Frontal cortex (tissue), 4 donors: ENCODE measurements at places on chromosomes 1 and 21. TPM values are rescaled to one million over a fixed set of nuclear protein-coding genes. Genes with fewer than 3 reads are reported as not detected.

DNA sequence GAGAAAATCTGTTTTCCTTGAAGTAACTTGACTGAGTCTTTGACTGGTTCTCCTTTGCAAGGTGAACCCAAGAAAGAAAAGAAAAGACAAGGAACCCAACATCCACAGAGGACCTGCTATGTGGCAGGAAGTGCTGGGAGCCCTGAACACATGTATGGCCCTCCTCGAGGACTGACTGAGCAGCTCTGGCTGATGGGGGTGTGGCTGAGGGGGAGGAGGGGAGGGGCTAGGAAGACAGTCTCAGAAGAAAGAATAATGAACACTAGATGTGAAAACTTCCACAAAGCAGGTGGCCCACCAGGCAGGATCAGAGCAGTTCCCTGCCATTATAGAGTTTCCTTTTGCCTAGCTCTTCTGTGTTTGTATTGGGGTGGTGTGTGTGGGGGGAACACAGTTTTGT, 26.1 kb downstream of the NENF start:
- no peak for DNase-seq

DNA sequence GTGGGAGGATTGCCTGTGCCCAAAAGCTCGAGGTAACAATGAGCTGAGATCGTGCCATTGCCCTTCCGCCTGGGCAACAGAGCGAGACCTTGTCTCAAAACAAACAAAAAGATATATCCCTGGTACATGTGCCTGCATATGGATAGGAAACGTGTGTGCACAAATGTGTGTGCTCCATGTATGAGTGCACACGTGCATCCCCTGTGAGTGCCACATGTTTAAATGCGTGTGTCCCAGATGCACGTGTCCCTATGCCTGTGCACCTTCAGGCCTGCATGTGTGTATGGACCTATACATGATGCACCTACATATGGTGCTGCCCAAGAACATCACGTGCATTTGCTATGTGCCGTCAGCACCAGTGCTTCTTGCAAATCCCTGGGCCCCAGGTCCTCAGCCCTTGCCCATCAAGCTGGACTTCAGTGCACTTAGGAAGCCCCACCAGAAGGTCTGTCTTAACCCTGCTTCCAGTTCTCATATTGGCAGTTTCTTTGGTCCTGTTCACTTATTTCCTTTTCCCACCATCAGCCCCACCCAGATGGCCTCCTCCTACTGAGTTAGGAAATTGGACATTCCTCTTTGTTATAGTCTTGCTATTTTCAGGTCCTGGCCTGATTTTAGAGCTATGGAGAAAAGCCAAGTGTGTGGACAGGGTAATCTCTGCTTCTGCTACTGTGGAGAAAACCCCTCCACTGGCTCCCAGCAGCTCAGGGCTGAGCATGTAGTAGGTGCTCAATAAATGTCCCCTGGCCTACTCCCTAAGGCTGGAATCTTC, 15.4 kb downstream of the TIE1 start:
- no peak for DNase-seq

DNA sequence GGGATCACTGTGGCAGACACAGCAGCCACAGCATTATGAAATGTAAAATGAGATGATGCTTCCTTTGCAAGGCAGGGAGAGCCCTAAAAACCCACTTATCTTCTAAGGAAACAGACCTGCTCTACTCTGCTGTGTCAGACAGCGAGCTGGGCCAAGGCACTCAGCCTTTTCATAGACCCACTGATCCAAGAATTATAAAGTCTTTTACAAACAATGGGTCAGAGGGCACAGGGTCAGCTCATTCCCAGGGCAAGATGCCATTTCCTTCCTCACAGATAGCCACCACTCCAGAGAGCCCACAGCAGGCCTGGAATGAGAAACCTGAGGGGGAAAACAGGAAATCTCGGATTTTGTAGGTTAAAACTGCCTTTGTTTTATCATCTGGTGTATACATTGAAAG, 42.9 kb downstream of the CASQ2 start:
- DNase-seq = no peak

- no peak for DNase-seq
Observed at GRCh38 chr1:243455760-243456651, 200.2 kb downstream of the SDCCAG8 start.

DNA sequence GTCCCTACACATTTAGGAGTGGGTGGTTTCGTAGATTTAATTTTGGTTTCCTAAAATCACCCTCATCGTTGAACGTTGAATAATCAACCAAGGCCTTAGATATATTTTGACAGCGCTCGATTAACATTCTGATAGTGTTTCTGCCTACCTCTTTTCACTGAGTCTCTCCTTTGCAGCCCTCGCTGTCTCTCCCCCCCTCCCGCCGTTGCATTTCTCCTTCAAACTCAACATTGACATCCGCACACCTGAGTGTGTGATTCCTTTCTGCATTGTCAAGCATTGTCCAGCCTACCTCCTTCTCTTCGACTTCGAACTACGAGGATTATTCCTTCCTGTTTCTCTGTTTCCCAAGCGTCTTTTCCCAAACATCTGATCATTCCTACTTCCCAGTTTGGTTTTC, 1.8 kb upstream of the ADAMTS1 start:
- no peak for DNase-seq

GRCh38 chr1:47972864-47973432, 24.2 kb downstream of the TRABD2B start:
- DNase-seq = no peak

- no peak for DNase-seq
Observed at GRCh38 chr1:64839732-64840405, 95.0 kb downstream of the RAVER2 start.

GRCh38 chr1:11397151-11397901, 81.6 kb upstream of the DISP3 start:
- no peak for DNase-seq

GRCh38 chr21:38987633-38988508, 182.1 kb downstream of the ETS2 start:
- no peak for DNase-seq

GRCh38 chr1:101460739-101461138, 223.9 kb downstream of the S1PR1 start:
- DNase-seq = no peak

DNA sequence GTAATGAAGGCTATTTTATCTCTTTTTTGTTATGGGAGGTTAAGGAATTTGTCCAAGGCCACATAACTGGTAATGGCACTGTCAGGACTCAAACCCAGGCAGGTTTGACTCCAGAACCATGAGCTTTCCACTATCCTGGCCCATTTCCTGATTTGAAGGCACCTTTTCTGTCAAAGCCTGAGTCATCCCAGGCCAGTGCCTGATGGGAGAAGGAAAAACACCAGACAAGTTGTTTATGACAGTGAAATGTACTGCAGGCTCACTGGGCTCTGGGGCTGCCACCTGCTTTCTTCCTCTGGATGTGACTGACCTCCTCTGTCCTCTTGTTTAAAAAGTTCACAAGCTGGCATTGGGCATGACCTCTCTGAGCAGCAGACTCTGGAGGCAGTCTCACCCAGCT, 71.8 kb upstream of the SPATA6 start:
- DNase-seq = no peak

- no peak for DNase-seq
Observed at GRCh38 chr1:55375617-55376258, 160.6 kb upstream of the USP24 start.

DNA sequence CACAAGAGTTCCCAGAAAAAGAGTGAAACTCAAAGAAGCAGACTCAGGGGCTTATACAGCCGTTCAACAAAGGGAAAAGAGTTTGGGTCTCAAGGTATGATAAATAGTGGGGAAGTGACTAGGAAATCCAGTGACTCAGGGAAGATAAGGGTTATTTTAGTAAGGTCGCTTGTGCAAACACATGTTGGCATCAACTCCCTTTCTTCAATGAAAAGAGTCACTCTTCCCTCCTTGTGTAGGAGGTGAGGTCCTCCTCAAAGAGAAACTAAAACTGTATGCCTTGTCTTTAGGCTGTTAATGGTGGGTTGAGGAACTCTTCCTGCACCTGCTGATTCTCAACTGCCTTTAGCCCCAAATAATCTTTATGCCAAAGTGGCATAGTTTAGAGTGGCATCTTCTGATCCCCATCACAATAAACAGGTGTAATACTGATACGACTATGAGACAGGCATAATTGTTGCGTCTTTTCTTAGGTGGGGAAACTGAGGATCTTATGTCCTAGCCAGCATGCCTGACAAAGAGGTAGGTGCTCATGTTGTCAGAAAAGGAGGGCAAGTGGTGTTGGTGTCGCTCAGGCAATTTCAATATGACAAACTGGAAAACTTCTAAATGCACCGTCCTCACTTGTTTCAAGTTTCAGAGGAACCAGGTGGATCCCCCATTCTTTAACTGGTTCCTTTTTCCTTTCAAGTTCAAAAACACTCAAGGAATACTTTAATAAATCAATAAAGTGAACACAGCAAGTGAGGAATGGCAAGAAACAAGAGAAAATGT, 294.1 kb upstream of the RUNX1 start:
- no peak for DNase-seq

DNA sequence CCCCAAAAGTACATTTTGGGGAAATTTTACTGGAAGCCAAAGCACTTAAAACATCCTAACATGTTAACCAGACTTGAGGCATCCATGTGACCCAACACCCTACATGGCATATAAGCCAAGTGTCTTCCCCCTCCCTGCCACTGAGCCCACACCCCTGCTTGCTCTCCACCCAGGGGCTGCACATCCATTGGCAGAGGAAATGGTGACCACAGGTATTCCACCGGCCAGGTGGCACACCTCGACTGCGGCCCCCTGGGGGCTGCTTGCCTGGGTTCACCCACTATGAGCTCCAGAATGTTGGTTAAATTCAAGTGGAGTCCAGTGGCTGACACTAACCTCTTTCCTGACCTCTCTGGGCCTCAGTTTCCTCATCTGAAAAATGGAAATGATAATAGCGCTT, 64.4 kb upstream of the FAM20B start:
- no peak for DNase-seq

- DNase-seq = peak; percentile 77
Observed at GRCh38 chr1:214551436-214552173, at the start of gene PTPN14. Gene PTPN14 (minus strand): TSS chr1:214551602. CDS start chr1:214464803, 86,799 bp downstream.

- DNase-seq = no peak
Observed at GRCh38 chr1:207830788-207831187, 78.9 kb downstream of the CD46 start.

GRCh38 chr1:192726820-192727504, 81.9 kb upstream of the RGS2 start:
- DNase-seq = no peak

Gene TRIM58
- total RNA-seq = 3.3 TPM

Gene KRTAP26-1
- not detected for total RNA-seq

Gene CYP4Z1
- 0.41 TPM for total RNA-seq

Gene GABRD
- total RNA-seq = 2.0 TPM

Gene CNKSR1
- total RNA-seq = 3.3 TPM

Gene ANGPTL1
- 2.0 TPM for total RNA-seq

Gene RNU1-1
- under 0.01 TPM for total RNA-seq

Gene DNALI1
- total RNA-seq = 2.9 TPM

Gene COL8A2
- total RNA-seq = 0.82 TPM

Gene TPRG1L
- 23.6 TPM for total RNA-seq
